Activated CD8-positive, alpha-beta T cell treated with anti-CD3 and anti-CD28 coated beads, Interleukin-2, amount 10 ng/mL, durations not matched to agents 7 days and 5 days (primary cell): ENCODE measurements at places on chromosomes 2 and 18.

GRCh38 chr2:173126819-173127218 is 51.2 kb downstream of the MAP3K20 start:
- DNase-seq, result no peak

GRCh38 chr2:88127888-88128653 is at the start of gene FABP1:
TSS of gene FABP1 (minus strand) at chr2:88128062. CDS start at chr2:88128017, 45 bp downstream.
- no peak for DNase-seq

GRCh38 chr2:134411828-134412638 is 158.2 kb downstream of the MGAT5 start:
- peak; percentile 88 for DNase-seq

DNA sequence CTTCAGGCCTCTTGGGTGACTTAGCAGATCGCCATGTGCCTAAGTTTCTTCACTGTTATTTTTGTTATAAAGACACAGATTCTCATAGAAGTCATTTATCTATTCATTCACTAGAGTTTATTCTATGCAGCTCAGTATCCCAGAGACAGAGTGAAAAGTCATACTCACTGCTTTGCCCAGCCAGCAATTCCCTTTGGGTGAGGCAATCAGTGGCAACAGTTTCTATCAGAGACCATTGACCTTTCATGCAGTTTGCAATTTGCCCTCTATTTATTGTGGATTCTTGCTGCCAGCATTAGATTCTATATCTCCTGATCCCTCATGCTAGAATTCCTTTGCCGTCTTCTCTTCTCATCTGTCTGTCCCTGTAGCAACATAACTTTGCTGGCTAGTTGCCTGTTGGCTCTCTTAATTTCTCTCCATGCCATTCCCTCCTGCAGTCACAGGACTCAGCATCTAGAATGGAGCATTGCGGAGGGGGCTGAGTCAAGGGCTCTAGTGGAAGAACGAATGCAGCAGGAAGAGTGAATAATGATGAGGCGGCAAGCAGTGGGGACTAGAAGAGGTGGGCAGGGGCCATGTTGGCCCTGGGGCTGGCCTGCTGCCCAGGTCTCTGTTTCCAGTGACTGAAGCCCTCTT is 12.2 kb downstream of the SLC9A4 start:
- no peak for DNase-seq

GRCh38 chr2:34656632-34657031 is 1057.5 kb upstream of the FAM98A start:
- DNase-seq, result no peak

GRCh38 chr2:43370705-43371104 is 144.3 kb upstream of the ZFP36L2 start:
- DNase-seq, result no peak

DNA sequence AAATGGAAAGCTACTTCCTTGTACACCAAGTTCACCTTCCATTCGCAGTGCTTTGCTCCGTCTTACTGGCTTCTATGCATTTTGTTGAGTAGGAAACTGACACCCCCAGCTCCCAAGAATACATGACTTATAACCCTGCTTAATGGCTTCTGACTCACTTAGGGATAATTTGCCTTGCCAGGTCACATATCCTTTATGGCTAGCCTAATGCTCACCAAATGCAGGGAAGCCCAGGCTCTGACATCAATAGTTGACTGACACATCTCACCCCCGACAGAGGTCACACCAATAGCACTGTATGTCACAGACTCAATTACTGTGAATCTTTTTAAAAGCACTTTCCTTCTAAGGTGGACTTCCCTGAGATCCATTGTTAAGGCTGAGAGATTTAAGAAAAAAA is 147.2 kb downstream of the DTNA start:
- DNase-seq, result no peak

DNA sequence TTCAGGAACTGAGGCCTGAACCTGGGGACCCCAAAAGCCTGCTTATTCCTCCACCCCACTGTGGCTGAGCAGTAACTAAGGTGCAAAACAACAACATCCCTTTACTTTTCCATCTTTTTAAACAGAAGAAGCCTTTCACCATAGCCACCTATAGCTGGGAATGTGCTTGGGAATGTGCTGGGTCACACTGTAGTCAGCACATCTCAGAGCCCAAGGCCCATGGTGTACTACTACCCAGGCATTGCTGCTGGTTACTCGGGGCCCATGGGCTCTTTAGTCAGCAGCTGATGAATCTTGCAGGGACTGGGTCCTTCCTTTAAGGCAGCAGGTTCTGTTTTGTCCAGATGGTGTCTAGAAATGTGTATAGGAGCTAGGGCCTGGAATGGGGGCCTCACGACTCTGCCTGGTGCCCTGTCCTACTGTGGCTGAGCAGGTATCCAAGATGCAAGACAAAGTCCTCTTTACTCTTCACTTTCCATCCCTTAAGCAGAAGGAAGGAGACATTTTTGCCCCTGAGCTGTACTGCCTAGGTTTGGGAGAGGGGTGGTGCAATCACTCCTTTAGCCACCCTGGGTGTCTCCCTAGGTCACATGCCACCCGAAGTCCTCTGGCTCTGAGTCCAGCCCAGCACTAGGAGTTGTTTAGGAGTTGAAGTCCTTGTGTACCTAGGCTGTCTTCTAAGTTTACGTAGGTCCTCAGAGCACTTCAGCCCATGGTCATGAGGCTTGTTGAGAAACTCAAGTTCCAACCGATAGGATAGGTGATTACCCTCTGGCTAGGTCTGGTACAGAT is 70.1 kb downstream of the OXER1 start:
- no peak for DNase-seq

- DNase-seq, result no peak
Measured at GRCh38 chr2:239548965-239549595, 148.3 kb upstream of the HDAC4 start.

DNA sequence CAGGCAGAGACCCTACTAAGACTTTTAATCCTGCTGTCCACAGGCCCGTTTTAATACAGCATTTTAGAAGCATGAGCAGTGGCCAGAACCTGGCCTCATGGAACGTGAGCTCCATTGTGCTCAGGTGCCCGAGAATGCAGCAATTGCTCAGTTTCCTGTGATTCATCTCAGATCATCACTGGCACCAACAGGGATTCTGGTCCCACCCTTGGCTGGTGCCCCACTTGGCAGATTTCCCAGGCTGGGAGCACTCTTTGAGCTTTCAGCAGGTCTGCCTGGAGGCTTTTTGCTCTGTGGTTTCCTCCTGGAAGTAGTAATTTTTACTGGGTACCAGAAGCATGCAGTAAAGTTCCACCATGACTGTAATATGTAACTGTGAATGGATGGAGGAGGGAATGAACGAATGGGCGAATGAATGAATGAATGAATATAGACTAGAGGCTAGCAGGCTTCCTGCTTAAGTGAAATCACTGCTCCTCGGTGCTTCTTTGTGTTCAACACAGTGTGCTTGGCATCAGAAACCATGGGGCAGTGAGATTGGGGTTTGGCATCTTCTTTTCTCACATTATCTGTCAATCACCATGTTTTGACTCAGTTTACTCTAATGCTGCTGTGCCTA is 312.9 kb downstream of the PRKCE start:
- no peak for DNase-seq

- no peak for DNase-seq
Measured at GRCh38 chr2:150846691-150847090, 359.2 kb upstream of the RND3 start.

- peak; percentile 40 for DNase-seq
Measured at GRCh38 chr2:37877457-37878315, 47.4 kb upstream of the RMDN2 start.

DNA sequence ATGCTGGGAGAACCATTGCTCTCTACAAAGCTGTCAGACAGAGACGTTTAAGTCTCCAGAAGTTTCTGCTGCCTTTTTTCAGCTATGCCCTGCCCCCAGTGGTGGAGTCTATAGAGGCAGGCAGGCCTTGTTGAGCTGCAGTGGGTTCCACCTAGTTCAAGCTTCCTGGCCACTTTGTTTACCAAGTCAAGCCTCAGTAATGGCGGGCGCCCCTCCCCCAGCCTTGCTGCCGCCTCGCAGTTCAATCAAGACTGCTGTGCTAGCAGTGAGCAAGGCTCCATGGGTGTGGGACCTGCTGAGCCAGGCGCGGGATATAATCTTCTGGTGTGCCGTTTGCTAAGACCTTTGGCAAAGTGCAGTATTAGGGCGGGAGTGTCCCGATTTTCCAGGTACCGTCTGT is 52.7 kb upstream of the SCYGR2 start:
- DNase-seq, result peak; percentile 30

DNA sequence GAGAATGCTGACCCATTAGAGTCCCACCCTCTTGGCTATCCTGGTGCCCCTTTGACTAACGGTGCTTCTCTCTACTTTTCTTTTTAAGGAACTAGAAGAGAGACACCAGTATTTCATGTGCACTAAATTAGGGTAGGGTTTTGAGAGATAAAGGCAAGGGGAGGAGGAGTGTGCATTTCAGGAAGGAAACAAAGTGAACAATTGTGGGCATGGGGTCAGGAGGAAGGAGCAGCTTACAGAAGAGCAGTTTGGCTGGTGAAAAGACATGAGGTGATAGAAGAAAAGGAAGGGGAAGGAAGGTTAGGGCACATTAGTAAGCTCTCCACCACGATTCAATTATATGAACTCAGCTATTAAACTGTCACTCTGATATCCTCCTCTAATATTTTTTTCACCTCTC is 105.8 kb upstream of the CTAGE1 start:
- no peak for DNase-seq

DNA sequence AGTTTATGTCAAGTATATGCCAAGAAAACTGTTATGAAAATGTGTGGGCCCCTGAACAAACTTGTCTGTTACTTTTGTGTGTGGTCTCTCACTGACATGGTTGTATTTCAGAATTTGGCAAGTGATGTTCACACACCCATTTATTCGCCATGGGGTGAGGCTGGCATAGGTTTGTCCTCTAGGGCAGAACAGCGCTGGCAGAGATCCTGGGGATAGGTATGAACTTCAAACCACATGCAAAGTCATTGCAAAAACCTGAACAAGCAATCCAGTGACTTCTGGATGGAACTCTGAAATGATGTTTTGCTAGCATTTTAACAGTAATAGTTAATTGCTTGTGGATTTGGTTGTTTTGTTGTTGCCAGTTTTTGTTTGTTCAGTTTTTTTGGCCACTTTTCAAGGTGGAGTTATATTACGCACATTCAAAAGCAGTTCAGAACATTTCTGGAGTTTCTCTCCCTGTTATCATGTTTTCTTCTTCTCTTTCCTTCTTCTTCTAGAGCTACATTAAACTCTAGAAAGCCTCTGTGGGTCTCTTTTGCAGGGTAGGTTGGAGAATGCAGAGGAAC is 78.5 kb downstream of the MDH1 start:
- no peak for DNase-seq
